Neural crest cell (in vitro differentiated cells): ENCODE measurements at places on chromosomes 2 and 18.

- DNase-seq: peak; percentile 39
Measured at GRCh38 chr2:157596992-157597681, 31.5 kb downstream of the ACVR1C start.

DNA sequence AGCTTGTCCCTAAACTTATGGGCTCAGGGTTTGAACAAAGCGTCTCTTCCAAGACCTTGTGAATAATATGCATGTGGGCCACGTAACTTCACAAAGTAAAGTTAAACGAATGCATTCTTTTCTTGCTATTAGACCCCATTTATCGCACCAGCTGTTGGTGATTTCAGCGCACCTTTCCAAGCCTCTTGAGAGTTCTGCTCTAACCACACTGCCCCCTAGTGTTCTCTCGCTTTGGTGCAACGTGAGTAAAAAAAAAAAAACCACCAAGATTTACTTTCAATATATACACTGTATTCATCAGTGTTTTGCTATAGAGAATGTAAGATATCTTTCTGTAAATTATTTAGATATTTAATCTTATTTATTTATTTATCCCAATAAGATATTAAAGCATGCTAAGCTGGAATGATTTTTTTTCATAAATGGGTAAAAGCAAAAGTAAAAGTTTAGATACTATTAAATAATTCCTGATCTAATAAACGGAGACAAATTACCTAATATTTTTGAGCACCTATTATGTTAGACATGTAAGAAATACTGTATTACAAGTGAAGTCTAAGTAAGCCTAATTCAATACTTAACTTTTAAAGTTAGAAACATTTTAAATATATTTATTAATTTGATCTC is 459.5 kb downstream of the DLGAP1 start:
- peak; percentile 60 for DNase-seq

- no peak for DNase-seq
Measured at GRCh38 chr2:168528016-168528415, 71.9 kb downstream of the CERS6 start.

DNA sequence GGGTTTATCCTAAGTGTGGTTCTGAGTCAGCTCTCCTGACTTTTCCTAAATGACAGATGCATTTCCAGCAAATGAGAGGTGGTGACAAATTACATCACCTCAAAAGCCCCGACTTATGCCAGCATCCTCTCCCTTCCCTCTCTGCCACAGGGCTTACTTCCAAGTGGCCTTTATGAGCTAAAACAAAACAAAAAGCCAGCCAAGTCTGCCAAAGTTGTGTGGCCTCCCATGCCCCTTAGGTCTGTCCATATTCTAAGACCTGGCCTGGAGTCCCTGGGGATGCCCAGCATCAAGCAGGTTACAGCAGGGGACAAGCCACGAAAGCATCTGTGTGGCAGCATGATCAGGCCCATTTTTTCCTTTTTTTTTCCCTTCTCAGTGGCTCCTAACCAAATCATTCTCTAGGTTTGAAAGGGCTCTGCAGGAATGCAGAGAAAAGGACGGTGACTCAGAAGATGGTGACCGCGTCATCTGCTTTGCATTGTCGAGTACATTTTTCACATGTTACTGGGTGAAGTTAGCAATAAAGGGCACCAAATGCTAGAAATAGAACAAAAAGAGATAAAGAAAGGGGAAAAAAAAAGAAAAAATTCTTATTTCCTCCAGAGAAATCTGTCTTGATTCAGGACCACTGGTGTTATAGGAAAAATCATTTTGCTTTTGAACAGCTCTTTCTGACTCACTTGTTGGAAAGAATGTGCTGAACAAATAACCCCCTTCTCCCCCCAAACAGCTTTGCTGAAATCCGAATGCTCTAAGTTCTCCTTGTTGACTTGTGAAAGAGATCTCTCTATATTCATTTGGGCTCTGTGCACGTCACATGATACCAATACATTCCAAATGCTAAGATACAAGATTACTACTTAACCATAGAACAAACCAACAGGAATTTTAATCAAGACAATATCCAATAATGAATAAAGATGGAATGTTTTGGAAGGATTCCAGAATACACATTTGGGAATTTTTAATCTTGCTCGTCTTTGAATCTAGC is 178.7 kb downstream of the EN1 start:
- DNase-seq: no peak

GRCh38 chr2:38246105-38246504 is 131.0 kb downstream of the ATL2 start:
- no peak for DNase-seq

DNA sequence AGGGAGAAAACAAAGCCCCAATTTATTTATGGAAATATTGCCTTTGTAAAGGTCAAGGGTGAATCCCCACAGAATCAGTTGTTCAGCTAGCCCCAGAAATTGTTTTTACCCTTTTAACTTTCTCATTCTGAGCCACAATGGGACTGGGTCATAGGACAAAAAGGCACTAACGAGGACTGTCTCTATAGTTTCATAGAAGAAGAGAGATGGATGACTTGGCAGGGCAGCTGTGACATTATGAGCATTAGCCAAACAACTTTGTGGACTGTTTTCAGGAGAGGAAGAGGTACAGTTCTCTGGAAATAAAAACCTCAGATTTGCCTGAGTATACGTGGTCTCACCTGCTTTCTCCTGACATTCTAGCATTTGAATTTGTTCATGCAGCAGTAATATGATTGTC is 1155.8 kb upstream of the CHAC2 start:
- no peak for DNase-seq

DNA sequence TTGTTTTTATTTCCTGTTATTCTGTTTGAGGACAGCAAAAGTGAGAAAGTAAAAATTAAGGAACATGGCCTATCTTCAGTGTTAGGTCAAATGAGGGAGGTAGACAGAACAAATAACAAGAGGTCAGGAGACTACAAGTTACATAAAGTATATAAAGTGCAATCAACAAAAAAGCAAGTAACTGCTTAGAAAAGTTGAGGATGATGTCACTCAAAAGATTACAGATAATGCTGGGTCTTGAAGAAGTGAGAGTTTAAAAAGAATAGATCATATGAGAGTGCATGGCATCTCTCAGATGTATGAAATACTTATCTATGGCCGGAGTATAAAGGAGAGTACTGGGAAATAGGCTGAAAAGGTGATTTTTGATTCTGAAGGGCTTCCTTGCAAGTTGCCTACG is 79.9 kb downstream of the LNPK start:
- DNase-seq: no peak

GRCh38 chr2:22998359-22998758 is 386.6 kb upstream of the KLHL29 start:
- no peak for DNase-seq

- no peak for DNase-seq
Measured at GRCh38 chr2:207759890-207760289, 9.8 kb downstream of the FZD5 start.

DNA sequence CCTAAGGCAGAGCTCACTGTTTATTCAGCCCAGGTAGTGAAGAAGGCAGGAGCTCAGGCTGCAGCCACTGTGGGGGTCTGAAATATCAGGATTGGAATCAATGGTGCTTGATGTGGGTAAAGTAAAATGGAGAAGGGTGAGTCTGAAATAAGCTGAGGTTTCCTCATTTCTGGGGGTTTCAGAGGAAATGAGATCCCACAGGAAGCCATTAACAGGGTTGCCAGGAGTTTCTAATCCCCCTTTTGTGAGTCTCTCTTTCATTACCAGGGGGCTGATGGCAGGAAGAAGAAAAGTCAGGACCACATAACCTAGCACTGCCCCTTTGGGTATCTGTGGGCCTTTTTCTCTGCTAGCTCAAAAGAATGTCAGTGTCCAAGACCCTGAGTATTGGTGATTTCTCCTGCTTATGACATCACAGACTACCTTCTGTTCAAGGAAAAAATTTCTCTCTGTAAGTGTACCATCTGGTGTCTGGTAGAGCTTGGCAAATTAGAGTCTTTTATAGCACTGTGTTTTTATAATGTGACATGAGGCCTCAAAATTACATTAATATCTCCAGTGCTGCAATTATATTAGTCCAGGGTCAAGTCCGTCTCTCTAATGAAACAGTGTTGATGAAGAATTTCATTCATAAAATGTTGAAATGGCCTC is 56.0 kb downstream of the LBH start:
- DNase-seq: no peak

GRCh38 chr2:196268025-196268424 is 96.6 kb upstream of the STK17B start:
- no peak for DNase-seq

DNA sequence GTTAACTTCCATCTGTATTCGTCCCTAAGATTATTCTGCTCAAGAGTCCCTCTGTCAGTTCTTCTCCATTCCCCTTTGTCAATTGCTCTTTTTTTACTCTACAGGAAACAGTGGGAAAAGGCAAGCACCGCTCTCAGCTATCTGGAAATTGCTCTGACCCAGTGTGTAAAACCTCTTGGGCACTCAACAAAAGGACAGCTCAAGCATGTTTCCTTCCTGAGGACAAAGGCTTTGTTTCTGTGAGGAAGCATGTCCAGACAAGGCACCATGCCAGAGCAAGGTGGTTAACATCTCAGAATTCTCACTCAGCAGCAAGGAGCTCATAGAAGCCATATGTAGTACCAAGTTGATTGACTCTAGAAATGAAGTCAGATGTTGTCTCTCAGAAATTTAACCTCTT is 735.6 kb downstream of the TSN start:
- DNase-seq: no peak

- no peak for DNase-seq
Measured at GRCh38 chr2:156435396-156435717, 822 bp upstream of the GPD2 start.

GRCh38 chr18:23825496-23825895 is 136.2 kb downstream of the LAMA3 start:
- no peak for DNase-seq

GRCh38 chr2:224608104-224608503 is 22.9 kb upstream of the CUL3 start:
- no peak for DNase-seq

DNA sequence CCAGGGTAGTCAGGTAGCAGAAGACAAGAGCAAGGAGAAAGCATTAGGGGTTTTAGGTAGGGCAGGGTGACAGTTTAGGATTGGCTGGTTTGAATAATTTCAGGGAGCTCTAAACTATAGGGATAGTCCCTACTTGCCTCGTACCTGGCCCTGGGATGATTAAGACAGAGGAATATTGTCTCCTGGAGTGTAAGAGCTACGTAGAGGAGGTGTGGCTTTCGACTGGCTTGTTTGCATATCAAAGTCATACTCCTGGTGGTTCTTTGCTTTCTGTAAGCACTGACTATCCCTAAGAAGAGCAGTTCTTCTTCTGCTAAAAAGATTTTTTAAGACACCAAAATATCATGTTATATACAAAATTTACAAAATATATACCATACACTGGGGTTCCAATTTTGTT is 1867.4 kb downstream of the SUCLG1 start:
- no peak for DNase-seq

- DNase-seq: no peak
Measured at GRCh38 chr2:40466332-40466906, 14.5 kb upstream of the SLC8A1 start.

DNA sequence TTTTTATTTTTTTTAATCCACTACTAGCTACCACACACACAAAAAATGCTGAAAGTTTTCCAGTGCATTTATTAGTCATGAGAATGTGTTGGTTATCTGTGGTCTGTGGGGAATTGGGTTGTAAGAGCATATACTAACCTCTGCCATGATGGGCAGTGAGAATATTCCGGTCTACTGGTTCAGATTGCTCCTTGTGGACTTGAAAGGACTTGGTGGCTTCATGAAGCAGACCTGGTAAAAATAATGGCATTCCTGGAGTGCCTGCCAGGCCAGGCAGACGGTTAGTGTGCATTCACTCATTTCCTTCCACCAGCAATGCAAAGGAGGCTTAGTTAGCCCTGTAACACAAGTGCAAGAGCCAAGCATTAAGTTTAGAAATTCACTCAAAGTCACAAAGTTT is 150.8 kb downstream of the THSD7B start:
- DNase-seq: no peak

GRCh38 chr2:98460573-98461497 is 16.2 kb downstream of the INPP4A start:
- DNase-seq: no peak

DNA sequence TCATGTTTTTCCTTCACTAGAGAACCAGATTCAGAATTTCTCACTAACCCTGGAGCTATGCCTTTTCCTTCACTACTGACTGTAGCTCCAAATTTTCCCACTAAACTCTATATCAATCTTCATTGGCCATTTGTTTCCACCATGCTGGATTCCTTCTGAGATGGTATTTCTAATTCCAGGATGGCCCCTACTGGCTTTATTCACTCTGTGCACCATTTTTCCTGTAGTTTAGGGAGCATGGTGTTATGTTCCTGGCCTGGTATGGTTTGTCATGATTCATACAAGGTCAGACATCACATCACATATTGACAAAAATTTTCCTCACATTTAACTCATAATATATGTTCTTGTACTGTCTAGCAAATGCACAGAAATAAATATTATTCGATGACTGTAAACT is 229.2 kb upstream of the TFPI start:
- DNase-seq: no peak

- DNase-seq: peak; percentile 54
Measured at GRCh38 chr18:961644-962355, 57.1 kb downstream of the ADCYAP1 start.

DNA sequence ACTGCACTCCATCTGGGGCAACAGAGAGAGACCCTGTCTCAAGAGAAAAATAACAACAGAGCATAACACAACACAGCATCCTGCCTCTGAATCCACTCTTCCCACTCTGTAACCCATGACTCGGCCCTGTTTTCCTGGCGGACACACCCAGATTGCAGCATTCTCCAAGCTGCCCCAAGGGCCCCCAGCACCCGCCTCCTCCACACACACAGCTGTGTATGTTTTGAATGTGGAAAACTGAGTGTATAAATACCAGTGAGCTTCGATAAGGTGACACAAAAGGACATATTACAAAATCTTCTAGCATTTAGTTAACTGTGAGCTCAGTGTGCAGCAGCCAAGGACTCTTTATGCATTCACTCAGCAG is 13.0 kb downstream of the IMPA2 start:
- DNase-seq: no peak

DNA sequence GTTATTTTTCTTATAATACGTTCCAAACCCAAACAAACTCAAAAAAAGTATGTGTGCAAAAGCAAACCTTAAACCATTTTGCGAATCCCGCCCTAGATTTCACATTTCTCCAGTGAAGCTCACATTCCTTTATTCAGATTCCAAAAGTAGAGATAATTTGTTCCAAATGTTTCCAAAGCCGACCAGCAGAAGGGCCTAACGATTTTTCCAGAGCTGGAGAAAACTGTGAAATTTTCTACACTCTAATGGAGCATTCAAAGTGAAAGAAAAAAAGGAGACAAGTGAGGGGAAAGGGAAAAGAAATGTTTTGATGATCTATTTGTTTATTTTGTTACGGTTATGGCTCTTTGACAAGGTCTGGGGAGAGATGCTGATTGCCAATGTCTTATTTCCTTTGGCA is 286.5 kb upstream of the SLC14A2 start:
- DNase-seq: no peak

GRCh38 chr2:64177315-64177714 is 33.1 kb upstream of the PELI1 start:
- no peak for DNase-seq

DNA sequence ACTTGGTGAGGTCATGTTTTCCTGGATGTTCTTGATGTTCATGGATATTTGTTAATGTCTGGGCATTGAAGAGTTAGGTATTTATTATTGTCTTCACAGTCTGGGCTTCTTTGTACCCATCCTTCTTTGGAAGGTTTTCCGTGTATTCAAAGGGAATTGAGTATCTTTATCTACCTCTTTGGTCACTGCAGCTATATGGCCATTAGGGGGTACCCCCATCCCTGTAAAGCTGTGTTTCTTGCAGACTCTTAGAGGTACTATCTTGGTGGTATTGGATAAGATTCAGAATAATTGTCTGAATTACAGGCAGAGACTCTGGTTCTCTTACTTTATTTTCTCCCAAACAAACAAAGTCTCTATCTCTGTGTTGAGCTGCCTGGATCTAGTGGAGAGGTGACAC is 401.6 kb upstream of the FSIP2 start:
- no peak for DNase-seq
